Fibroblast of upper back skin (primary cell): ENCODE measurements at places on chromosomes 16 and 17.

DNA sequence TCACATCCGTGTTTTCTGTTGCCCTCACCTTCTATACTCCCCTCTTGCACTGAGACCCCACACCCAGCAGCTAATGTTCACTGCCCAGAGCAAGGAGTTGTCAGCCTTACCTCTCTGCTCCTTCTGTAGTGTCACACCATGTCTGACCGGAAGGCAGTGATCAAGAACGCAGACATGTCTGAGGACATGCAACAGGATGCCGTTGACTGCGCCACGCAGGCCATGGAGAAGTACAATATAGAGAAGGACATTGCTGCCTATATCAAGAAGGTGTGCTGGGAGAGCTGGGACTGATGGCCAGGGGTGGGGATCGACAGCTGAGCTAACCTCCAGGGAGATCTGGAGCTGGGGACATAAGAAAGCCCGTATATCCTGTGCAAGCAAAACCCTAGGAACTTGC, 3.7 kb downstream of the DYNLL2 start:
- no peak for DNase-seq

DNA sequence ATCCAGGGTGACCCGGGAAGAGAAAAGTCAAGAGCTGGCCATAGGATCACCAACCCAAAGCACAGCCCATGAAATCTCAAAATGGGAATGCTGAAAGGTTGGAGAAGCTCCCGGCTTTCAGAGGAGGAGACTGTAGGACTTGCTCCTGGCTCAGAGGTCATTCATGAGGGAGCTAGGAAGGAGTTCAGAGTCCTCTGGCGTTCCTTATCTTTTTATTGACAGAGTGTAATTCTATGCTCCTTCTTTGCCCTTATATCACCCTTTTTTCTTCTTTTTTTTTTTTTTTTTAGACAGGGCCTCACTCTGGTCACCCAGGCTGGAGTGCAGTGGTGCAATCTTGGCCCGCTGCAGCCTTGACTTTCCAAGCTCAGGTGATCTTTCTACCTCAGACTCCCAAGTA, 27.3 kb upstream of the CNOT1 start:
- DNase-seq = no peak

GRCh38 chr17:66943484-66943883, 21.0 kb upstream of the CACNG4 start:
- DNase-seq = no peak

DNA sequence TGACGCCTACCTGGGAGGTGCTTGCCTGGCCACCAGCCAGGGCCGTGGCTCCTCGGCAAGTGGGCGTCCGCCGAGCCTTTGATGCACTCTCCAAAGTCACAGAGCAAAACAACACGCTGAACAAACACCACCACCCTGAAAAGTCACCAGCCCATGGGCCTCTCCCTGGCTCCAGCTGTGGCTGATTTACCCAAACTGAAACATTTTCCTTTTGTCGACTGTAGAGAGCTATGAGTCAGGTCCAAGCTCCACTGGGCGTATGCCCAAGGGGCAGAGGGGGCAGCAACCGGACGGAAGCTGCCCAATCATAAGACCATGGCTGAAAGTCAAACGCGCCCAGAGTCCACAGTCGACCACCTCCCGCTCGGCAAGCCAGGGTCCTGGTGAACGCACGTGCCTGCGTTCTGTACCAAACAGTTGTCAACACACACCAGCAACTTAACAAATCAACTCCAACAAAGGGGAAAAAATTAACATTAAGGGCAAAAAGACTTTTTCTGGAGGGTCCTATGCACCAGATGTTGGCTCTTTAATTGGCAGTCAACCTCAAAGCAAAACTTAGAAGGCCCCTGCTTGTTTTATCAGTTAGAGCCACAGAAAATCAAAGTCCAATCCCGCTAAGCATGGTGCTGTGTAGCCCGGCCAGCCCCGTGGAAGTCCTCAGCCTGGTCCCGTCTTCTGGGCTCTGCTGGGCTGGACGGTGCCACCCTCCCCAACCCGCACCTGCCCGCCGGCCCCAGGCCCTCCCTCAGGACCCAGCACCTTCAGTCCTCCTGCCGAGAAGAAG, 47.3 kb downstream of the TBC1D16 start:
- DNase-seq = peak; percentile 60

DNA sequence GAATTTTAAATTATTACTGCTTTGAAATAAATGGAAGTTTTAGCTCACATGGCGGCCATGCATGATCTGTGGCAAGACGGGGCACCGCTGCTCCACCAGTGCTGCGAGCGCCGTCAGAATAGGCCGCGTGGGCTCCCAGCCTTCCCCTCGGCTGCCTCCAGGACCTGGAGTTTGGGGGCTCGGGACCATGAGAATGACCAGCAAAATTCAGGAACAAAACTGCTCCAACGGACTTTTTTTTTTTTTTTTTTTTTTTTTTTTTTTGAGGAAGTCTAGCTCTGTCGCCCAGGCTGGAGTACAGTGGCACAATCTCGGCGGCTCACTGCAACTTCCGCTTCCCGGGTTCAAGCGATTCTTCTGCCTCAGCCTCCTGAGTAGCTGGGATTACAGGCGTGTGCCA, 38.3 kb upstream of the AKAP1 start:
- no peak for DNase-seq

- no peak for DNase-seq
Observed at GRCh38 chr17:3765981-3766380, 35.0 kb downstream of the ITGAE start.

DNA sequence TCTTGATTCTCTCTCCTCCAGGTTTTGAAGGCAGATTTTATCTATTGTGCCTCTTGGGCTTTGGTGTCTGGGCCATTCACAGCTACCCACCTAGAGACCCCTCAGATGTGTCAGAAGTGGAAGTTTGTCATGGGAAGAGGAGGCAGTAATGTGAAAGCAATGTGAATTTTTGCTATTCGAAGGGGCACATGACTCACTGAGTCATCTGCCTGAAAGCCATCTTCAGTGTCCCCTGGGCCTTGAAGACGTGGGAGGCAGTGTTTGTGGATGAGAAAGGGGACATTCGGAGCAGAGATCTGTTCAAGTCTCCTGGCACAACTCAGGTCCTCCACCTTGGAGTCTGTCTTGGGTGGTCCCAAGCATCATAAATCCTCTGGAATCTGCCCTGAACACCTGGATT, 530.2 kb downstream of the NPIPA7 start:
- DNase-seq = no peak

- no peak for DNase-seq
Observed at GRCh38 chr16:700684-701584, 4.7 kb downstream of the FBXL16 start.

- no peak for DNase-seq
Observed at GRCh38 chr16:3088925-3089716, 10.0 kb downstream of the ZSCAN10 start.

DNA sequence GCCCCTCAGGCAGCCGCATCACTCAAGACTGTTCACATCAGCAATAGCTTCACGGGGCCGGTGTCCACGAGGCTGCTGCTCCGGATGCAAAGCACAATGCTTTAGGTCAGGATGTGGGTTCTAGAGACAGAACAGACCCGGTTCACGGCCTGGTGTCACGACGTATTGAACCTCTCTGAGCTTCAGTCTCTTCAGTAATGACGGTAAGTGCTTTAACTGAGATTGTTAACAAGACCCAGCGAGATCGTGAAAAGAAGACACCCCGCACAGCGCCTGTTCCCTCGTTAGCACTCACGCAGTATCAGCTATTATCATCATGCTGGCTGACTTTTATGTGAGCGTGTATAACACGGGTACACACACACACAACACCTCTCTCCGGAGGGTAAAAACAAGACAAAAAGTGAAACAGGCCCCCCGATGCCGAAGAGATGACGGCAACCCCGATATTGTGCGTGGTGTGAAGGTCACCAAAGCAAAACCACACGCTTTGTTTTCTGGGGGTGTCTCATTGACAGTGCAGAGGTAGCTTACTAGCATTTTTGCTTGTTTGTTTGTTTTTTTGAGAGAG, 21.4 kb upstream of the ABR start:
- no peak for DNase-seq

DNA sequence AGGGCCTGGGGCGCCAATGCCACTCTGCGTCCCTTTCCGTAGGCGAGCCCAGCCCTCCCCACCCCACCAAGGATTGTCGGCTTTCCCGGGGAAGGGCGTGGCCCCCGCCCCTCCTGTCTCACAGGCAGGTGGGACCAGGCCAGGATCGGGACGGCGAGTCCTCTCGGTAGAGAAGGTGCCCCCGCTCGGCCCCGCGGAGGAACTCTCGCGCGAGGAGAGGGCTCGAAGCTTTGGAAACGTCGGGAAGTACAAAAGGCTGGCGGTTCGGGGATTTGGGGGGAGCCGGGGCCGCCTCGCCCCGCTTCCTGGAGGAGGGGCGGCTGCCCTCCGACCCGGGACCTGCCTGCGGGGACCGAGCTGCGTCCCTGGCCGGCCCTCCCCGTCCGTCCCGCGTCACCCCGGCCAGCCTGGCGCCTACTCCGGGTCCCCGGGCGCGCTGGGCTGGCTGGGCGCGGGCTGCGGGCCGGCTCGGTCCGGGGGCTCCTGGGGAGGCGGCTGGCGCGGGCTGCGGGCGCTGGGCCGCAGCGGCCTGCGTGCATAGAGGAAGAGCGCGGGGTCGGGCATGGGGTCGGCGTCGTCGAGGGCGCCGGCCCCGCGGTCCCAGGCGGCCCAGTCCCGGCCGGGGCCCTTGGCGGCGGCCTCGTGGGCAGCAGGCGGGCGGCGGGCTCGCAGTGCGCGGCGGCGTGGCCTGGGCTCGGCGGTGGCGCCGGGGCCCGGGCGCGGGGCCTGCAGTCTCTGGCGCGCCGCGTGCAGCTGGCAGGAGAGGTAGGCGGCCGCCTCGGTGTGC, 12.6 kb upstream of the CLUH start:
- DNase-seq = no peak

- DNase-seq = no peak
Observed at GRCh38 chr16:71631776-71632175, 5.8 kb downstream of the MARVELD3 start.

GRCh38 chr17:48282303-48282702, 147.7 kb downstream of the SKAP1 start:
- DNase-seq = no peak

DNA sequence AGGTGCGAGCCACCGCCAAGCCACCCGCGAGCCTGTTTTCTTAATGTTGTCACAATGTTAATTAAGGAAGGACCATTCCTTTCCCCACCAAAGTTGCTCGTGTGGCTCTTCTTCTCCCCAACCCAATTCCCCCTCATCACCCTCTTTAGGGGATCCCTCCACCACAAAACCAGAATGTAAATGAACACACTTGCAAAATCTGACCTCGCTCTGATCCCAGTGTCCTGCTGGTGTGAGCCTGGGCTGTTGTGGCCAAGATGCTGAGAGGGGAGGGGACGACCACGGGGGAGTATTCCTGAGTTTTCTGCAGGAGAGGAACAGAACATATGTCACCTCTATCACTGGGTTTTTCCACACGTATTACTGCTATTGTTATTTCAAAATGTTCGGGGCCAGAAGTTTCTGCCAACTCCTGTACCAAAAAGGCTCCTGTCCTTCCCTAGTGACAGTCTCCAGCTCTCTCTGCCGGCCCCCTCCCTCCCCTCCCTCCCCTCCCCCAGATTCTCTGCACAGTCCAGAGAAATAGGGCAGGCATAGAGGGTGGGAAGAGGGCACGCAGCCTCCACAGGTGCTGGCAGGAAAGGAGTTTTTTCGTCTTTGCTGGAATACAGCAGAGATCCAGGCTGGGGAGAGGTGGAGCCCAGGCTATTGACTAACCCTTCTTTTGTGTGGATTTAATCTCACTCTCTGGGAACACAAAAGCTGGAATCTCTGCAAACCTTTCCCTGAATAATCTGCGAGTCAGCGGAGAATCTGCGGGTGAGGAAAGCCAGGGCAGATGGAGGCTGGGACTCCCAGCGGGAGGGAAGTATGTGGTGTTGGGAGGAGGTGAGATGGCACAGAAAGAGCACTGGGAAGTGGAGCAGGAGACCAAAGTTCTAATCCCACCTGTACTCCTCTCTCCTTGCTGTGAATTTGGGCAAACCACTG, 4.5 kb upstream of the CA4 start:
- no peak for DNase-seq

- DNase-seq = peak; percentile 3
Observed at GRCh38 chr16:31664683-31665482, 137.2 kb downstream of the AHSP start.

GRCh38 chr17:20999044-20999573, 43.7 kb downstream of the USP22 start:
- DNase-seq = no peak

GRCh38 chr17:41865596-41865893, 322 bp upstream of the KLHL11 start:
- DNase-seq = no peak

DNA sequence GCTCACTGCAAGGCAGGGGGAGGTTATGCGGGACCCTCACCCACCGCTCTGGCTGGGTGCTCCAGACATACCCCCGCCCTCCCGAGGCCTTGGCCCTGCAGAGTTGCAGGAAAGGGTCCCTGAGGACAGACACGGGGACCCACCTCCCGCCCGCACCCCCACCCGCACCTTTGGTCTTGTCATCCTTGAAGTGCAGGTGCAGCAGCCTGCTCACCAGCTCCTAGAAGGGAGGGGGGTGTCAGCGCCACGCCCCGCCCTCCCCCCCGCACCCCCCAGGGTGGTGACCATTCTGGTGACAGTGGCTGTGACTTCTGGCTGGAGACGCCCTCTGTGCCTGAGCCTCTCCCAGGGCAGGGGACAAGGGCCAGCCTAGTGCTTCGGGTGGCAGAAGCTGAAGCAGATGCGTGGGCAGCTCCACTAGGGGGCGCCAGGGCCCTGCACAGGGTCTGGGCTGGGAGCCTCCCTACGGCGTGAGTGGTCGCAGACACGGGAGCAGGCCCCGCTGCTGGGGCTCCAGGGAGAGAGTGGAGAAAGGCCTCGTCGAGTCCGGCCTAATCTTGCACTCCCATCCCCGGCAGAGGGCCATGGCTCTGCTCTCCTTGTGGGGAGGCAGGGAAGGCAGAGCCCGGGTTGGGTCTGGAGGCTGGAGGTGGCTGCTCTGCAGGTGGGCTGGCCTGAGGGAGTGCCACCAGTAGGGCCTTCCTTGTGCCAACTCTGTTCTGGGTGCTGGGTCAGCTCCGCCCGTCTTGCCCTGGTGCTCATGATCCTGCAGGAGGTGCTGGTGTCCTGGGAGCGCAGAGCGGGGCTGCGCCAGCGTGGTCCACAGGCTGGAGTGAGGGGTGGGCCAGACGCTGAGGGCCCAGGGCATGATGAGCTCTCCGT, 2.7 kb downstream of the CENPX start:
- DNase-seq = peak; percentile 30

DNA sequence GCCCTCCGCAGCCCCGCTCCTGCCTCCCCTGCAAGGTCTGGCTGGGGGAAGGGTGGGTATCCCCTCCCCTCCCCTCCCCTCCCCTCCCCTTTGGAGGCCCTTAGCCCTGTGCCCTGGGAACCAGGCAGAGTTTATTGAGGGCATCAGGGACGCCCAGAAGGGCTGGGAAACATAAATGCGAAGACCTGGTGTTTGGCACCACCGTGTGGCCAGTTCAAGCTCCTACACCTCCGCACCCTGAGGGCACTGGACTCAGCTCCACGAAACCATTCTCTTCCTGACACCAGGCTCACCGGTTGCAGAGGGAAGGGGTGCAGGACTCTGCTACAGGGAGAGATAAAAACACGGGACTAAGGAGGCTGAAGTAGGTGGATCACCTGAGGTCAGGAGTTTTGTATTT, 1.0 kb upstream of the AIPL1 start:
- peak; percentile 52 for DNase-seq

- no peak for DNase-seq
Observed at GRCh38 chr17:19703828-19704613, 12.4 kb downstream of the SLC47A2 start.

GRCh38 chr17:60390925-60391470, 935 bp downstream of the USP32 start:
- peak; percentile 49 for DNase-seq

GRCh38 chr17:37848690-37849616, 75.3 kb upstream of the TBC1D3K start:
- DNase-seq = peak; percentile 72

- no peak for DNase-seq
Observed at GRCh38 chr17:74730491-74731346, 6.3 kb upstream of the RAB37 start.

- DNase-seq = no peak
Observed at GRCh38 chr17:28530250-28530649, 22.2 kb downstream of the UNC119 start.
